ENCODE measurements at places on chromosomes 16 and 17.
A peak's percentile ranks its signal among the peaks of the same experiment; 100 is the strongest.

DNA sequence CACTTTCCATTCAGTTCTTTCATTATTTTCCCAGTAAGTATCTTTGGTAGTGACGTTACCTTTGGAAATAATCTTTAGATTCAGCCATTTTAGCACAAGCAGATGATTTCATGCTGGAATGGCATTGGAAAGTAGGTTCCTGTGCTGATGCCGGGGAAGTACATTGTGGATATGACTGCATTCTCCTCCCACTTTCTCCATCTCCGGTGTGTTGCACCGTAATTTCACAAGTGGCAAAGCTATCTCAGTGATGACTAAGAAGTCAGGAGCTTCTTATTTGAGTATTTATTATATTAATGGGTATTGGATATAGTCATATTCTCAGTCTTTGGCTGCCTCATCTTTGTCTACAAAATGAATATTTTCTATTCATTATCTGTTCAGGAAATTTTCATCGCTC lies 69.8 kb downstream of the MRTFB start:
- DNase-seq: no peak
- H3K27ac ChIP-seq: no peak overlapping the region
- no peaks in the 10 kb centered on the region for H3K4me1 ChIP-seq

DNA sequence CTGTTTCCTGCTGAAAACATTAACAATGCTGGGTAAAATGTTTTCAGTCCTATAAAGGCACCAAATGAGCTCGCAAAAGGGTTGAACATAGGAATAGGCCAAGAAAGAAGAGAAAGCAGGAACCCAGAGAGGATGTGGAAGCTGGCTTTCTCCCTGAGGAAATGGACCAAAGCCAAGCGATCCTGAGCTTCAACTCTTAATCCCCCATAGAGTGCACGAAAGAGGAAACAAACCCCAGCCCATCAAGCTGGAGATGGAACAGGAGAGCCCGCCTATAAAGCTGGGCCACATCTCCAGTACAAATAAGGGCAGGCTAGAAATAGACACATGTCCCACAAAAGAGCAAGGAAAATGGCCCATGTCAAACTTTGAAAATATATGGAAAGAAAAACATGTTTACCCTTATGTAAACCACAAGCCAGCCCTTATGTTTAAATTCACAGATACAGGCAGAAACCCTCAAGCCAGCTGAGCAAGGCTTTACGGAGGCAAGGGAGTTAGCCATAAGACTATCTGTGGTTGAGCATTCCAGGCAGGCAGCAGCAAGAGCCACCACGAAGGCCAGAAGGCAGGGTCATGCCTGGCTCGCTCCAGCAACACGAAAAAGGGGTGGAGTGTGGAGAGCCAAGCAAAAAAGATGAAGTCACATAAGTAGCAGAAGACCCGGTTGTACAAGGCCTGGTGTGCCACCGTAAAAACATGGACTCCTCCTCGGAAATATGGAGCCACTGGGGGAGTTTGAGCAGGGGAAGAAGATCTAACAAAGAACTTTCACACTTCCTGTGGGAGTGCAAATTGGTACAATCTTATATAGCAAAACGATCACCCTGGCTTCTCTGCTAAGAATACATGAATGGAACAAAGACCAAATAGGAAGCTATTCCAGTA lies 27.8 kb downstream of the COPRS start:
- H3K27ac ChIP-seq: no peak overlapping the region
- H3K36me3 ChIP-seq: no peaks in the 10 kb centered on the region
- DNase-seq: peak; percentile 75
- no peak overlapping the region for H3K4me3 ChIP-seq
- H3K27me3 ChIP-seq: no peaks in the 10 kb centered on the region

DNA sequence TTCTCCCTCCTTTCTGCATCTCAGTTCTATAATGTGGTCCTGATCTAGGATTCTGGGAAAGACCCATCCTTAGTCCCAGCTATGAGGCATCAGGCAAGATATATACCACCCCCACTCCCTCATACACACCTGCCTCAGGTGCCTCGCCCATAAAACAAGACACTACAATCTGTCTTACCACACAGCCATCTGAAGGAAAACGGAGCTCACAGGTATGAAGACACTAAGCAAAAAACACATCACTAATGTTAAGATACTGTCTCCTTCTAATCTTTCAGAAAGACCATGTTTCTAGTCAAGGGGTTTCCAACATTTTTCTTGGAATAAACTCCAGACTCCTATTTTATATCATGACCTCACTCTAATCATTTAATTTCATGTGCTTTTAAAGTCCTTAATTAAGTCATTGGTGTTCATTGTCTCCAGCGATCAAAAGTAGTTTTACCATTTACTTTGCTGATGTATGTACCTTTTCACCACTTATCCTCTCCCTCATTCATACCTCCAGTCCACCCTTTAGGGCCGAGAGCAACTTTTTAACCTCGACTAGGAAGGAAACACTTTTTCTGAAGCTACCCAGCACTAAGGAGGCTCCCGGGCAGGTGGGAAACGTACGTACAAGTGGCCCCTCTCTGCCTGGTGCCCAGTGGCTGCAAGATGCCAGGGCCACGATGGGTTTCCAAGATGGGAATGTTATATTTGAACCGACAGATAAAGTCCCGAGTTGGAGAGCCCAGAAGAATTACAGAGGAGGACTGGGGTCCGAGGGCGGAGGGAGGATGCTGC lies 979 bp downstream of the MAP3K14 start:
- H3K4me1 ChIP-seq: peaks cover 40% of the 10 kb centered on the region
- H3K27me3 ChIP-seq: no peaks in the 10 kb centered on the region
- no peaks in the 10 kb centered on the region for H3K36me3 ChIP-seq
- peak overlapping the region; percentile 94 for H3K27ac ChIP-seq
- H3K4me3 ChIP-seq: peak overlapping the region; percentile 91
- no peak for DNase-seq

DNA sequence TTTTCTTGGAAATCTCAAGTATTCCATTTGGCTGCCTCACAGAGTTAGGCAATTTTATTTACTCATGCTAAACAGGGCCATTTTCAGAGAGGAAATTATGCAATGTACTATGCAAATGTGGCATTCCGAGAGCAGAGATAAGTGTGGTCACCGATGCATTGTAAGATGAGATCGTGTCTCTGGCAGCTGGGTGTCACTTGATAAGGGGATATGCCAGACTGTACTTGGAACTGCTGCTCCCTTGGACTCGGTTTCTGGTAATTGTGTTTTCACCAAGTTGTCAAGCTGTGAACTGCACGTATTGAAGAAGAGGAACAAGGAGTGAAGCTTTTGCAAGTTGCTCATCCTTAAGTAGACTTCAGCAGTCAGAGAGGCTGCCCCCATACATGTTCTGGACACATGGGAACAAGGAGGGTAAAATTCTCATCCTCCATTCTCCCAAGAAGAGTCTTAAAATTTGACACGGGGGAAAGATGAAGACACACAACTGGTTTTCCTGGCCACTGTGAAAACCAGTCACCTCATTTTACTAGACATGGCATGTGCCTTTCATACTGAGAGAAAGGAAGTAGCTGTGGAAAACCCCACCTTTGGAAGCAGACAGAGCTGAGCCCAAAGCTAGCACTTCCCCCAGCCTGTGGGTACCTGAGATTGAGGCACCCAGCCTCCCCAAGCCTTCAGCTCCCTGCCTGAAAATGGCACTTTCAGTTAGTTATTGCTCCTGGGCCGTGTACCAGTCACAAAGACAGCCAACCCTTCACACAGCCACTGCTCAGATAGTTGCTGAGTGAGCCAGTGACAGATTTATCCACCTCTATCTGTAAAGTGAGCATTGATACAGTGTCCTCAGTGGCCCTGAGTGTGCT lies 150.7 kb downstream of the SOCS1 start:
- no peak overlapping the region for H3K27ac ChIP-seq
- H3K4me1 ChIP-seq: peaks cover 37% of the 10 kb centered on the region
- no peak overlapping the region for H3K4me3 ChIP-seq
- H3K36me3 ChIP-seq: peaks cover 9% of the 10 kb centered on the region
- peak; percentile 98 for DNase-seq

- no peak overlapping the region for H3K4me3 ChIP-seq
- peak overlapping the region; percentile 17 for H3K27ac ChIP-seq
- H3K4me1 ChIP-seq: peaks cover 6% of the 10 kb centered on the region
- H3K27me3 ChIP-seq: no peaks in the 10 kb centered on the region
Observed at GRCh38 chr17:16329519-16330271, 23.6 kb downstream of the CENPV start.

DNA sequence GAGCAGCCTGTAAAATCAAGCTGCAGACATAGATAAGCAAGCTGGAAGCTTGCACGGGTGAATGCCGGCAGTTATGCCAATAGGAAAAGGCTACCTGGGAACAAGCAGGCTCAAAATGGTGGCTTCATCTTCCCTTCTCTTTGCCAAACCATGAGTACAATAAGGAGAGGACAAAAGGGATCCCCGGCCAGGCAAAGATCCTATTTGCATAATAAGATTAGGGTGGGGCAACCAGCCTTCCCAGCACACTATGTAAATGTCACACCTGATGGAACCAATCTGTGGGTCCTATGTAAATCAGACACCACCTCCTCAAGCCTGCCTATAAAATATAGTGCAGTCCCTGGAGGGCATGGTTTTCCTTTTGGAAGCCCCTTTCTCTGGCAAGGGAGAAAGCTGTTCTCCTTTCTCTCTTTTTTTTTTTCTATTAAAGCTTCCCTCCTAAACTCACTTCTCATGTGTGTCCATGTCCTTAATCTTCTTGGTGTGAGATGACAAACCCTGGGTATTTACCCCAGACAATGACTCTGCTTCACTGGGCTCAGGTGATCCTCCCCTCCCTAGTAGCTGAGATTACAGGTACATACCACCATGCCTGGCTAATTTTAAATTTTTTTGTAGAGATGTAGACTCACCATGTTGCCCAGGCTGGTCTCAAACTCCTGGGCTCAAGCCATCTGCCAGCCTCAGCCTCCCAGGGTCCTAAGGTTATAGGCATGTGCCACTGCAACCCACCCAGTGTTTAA lies 44.2 kb downstream of the PSMD12 start:
- no peak overlapping the region for H3K27ac ChIP-seq
- peaks cover 4% of the 10 kb centered on the region for H3K27me3 ChIP-seq
- no peaks in the 10 kb centered on the region for H3K36me3 ChIP-seq

DNA sequence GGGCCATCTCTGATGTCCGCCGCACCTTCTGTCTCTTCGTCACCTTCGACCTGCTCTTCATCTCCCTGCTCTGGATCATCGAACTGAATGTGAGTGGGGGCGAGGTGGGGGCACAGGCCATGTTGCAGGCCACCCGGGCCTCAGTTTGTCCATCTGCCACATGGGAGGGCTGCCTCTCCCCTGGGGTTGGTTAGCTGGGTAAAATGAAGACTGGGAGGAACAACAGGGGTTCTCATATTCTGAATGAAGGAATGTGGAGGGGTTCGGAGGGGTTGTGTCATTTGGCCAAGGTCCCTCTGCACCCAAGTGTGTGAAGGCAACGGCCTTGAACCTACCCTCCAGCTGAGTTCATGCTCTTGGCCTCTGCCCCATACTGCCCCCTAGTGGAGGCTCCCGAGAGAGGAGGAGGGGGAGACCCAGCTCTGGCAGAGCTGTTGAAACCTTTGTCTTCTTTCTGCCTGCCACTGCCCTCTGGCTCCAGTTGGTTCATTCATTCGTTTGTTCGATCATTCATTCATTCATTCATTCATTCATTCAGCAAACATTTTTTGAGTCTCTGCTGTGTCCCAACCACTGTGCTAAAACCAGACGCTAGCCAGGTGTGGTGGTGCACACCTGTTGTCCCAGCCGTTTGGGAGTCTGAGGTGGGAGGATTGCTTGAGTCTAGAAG lies 11.4 kb upstream of the TCAP start:
- H3K4me1 ChIP-seq: peaks cover 28% of the 10 kb centered on the region
- H3K4me3 ChIP-seq: no peak overlapping the region
- peaks cover 15% of the 10 kb centered on the region for H3K36me3 ChIP-seq
- H3K27ac ChIP-seq: no peak overlapping the region
- H3K27me3 ChIP-seq: no peaks in the 10 kb centered on the region

All from mesenchymal stem cell (in vitro differentiated cells and primary cell).